Stimulated activated CD4-positive, alpha-beta T cell treated with anti-CD3 and anti-CD28 coated beads, TNF-alpha, amount 100 ng/mL, for 1 hour (primary cell): ENCODE measurements at places on chromosomes 12 and 14.

DNA sequence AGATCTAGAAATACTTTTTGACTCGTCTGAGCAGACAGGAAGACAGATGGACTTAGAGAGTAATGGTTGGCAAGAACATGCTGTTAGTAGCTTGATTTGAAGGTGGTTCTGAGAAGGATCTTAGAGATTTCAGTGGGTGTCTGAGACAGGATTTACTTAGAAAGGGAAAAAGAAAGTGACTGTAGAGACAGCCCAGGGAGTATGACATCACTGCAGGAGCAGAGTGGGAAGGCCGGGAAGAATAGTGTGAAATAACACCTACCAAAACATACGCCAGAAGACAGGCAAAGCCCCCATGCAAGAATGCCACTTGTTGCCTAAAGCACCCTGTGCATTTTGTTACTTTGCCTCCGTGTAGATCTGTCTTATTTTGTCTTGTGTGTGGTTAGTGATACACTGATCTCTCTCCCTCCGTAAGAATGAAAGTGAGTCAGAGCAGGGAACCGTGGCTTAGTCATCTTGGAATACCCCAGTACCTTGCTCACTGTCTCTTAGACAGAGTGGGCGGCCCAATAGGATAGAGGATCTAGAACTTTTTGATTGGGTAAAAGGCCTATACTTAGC is 161.3 kb upstream of the IFNG-AS1 start:
- no peak for DNase-seq

DNA sequence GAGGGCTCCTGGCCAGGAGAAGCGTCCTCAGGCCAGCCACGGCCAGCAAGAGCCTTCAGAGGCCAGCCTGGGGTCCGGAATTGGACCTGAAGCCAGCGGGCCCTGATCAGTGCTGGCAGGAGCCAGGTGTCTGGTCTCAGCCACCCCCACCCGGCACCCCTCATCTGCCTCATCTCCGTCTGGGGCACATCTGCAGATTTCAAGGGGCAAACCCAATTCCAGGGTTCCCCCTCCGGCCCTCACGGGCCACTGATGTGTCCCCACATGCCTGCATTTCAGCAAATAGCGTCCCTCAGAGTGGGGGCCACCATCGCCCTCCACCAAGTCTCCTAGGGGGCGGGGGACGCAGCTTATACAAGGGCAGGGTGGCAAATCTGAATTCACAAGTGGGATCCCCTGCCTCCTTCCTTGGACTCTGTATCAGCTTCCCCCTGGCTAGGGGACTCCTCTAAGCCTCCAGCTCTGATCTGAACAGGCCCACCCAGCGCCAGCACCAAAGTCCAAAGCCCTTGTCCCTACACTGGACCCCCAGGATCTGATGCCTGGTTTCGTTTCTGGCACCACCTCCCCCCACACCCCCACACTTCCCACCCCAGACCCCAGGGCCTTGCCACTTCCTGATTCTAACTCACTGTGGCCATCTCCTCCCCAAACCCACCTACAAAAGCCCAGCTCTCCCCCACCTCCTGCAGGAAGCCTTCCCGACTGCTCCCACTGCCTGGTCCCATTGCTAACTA is 10.1 kb downstream of the TMEM179 start:
- DNase-seq: no peak

DNA sequence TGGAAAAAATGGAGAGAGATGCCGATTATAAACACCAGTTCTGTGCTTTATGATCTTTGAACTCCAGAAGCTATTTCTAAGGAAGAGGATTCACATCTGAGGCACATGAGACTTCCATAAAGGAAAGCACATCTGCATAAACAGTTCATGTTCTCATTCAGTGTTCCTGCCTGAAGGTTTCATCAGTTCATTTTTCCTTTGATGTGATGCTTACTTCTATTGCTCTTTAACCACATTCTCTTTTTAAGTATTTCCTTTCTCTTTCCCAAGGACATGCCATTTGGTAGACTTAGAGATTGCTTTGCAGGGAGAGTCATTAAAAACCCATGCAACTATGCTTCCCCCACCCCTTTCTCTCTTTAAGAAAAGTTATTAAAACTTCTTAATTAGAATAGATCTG is 387.0 kb upstream of the FLRT2 start:
- no peak for DNase-seq

DNA sequence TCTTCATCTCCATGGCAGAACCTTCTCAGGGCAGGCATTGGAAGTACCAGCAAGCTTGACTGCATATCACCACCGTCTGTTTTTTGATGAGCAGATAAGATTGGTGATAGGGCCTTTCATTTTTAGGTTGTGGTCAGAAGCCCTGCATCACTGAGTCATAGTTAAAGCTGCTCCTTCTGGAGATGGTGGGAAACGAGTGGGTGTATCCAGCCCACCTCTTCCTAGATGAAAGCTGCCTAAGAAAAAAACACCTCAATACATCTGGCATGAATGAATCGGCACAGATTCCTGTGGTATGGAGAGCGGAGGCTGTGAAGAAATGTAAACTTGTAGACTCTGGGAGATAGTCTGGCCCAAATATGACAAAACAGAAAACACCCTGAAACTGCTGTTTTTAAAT is 248.7 kb upstream of the EGLN3 start:
- no peak for DNase-seq

GRCh38 chr14:77868552-77869285 is 68.8 kb downstream of the ADCK1 start:
- no peak for DNase-seq

- DNase-seq: no peak
These were observed 678.2 kb downstream of the NRXN3 start for GRCh38 chr14:78848234-78848820.

- no peak for DNase-seq
These were observed 3.3 kb downstream of the ACVR1B start for GRCh38 chr12:51954561-51955361.

- no peak for DNase-seq
These were observed 269.3 kb downstream of the DAD1 start for GRCh38 chr14:22319526-22320361.

DNA sequence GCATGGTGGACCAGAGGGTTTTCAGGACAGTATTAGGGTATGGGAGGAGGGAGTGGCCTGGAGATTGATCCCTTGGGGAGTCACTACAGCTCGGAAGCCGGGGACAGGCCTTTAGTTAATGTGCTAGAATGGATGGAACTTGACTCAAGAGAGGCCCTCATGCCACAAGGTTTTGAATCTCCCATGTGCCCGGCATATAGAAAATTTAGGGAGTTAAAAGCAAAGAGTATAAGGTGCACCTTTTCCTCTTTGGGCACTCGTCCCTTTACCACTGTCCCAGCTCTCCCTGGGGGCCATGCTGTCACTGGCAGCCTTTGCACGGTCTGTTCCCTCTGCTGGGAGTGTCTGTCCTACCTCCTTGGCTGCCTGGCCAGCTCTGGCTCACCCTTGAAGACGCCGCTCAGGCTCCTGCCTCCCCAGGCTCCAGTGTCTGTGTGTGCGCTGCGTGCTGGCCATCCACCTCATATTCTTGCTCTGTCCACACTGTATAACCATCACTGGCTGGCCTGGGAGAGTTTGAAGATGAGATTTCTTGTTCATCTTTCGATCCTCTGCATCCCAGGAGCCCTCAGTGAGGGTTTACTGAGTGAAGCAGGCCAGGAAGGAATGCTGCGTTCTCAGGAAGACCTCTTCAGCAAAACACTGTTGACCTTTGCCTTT is 161.3 kb downstream of the ZFP36L1 start:
- no peak for DNase-seq

GRCh38 chr14:100528962-100529560 is 58.2 kb downstream of the BEGAIN start:
- no peak for DNase-seq

GRCh38 chr12:83805156-83805772 is 1107.3 kb downstream of the SLC6A15 start:
- no peak for DNase-seq

GRCh38 chr14:30656190-30656632 is 34.1 kb downstream of the SCFD1 start:
- no peak for DNase-seq

DNA sequence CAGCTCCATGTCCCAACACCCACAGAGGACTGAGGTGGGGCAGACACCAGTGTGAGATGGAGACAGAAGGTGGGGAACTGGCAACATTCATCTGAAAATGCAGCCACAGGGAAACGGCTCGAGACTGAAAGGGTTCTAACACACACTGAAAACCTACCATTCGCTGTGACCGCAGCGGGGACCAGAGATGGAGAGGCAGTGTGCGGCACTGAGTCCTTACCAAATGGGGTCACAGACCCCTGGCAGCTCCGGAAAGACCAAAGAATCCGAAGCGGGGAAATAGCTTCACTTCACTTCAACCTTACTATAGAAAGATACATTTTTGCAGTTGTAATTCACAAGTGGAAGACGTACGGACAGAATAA is 9.6 kb downstream of the BAG5 start:
- no peak for DNase-seq

DNA sequence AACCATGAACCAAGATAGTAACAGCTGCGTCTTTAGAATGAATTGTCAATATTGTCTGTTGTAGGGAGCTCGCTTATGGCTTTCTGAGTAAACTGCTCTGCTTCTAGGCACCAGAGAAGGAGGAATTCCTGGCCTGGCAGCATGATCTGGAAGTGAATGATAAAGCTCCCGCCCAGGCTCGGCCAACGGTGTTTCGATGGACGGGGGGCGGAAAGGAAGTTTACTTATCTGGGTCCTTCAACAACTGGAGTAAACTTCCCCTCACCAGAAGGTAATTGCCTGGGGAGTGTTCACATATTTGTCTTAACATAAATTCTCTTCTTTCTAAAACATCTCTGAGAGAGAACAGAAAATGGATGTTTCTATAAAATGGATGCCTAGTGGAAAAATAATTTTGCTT is 4.3 kb downstream of the PRKAB1 start:
- no peak for DNase-seq

DNA sequence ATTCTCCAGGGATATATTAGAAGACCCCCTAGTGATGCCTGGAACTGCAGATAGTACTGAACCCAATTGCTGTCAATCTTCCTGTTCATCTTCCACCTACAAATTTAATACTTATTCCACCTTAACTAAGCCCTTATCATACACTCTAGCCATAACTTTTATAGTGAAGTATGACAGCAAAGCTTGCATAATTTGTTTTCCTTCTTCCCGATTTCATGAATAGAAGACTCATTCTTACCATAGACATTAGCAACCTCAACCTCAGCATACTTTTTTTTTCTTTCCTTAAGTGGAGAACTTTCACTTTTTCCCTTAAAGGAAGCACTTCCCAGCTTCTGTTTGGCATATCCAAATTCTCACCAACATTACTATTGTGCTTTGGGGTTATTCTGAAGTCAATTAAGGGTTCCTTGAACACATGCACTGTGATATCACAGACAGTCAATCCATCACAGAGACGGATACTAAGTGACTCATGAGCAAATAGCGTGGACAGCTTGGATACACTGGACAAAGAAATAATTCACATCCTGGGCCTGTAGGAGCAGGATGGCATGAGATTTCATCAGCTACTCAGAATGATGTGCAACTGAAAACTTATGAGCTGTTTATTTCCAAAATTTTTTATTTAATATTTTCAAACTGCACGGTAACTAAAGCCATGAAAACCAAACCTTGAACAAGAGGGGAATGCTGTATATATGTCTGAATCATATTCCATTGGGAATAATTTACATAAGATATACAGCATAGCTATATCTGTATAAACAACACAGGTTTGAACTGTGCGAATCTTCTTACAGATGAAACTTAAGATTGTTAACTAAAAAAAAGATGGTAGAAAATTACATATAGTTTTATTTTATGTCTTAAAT is 63.9 kb downstream of the SYT1 start:
- no peak for DNase-seq

GRCh38 chr12:66329941-66330340 is 27.6 kb downstream of the HELB start:
- DNase-seq: no peak

GRCh38 chr12:42704340-42704739 is 114.8 kb upstream of the PRICKLE1 start:
- DNase-seq: no peak

DNA sequence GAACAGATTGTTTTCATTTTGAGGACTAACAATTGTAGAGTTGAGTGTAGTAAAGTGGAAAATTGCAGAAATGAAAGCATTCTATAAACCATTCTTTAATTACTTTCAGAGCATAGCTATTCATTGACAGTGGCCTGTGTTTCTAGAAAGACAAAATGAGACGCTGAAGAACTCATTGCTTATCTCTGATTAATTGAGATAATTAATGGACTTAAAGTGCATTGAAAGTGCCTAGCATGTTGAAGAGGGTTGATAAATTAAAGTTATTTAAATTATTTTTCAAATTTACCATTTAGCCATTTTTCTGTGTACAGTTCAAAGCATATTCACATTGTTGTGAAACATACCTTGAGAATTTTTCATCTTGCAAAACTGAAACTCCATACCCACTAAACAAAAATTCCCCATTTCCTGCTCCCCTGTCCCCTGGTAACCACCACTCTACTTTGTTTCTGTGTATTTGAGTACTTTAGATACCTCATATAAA is 57.4 kb downstream of the DAAM1 start:
- DNase-seq: no peak

GRCh38 chr14:90530523-90530922 is 133.7 kb downstream of the CALM1 start:
- no peak for DNase-seq

GRCh38 chr12:45235087-45236025 is 19.5 kb downstream of the ANO6 start:
- no peak for DNase-seq

- no peak for DNase-seq
These were observed 45.2 kb downstream of the WDHD1 start for GRCh38 chr14:54981698-54982097.

DNA sequence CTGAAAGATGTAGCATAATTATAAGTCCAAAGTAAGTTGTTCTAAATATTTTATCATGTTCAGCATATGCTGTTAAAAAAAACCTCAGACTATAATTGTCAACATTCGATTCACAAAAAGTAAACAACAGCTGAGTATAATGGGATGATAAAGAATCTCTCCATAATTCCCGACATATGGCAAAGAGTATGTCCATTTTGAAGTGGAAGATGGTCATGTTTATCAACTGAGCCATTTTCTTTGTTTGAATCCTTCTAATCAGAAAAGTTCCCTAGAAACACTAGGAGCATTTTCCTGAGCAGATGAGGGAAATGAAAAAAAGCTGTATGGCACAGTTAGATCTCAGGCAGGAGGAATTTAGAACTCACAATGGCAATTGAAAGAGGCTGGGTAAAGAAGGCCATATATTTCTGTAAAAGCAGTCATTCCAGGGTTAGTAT is 192.1 kb upstream of the AMIGO2 start:
- no peak for DNase-seq

GRCh38 chr12:129332286-129332685 is 479.0 kb downstream of the GLT1D1 start:
- DNase-seq: no peak

DNA sequence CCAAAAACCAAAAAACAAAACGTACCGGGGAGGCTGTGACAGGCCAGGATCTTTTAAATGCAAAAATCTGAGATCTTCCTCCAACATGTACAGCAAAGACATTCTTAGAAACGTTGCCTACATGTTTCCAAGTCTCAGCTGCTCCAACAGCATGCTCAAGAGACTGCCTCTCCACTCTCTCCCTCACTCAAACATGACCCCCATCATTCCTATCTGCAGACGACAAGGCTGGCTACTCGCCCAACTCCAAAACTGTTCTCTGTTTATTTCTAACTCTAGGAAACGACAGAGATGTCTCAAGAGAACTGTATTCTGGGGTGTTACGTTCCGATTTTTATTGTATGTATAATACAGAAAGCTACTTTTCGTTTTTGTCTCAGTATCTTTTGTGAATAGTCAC is 57.5 kb upstream of the TMCC3 start:
- DNase-seq: no peak
